ENCODE measurements at places on chromosomes 16 and 17. TPM values are rescaled to one million over a fixed set of nuclear protein-coding genes. Genes with fewer than 3 reads are reported as not detected.

GRCh38 chr16:3987231-3987630 is 106.7 kb upstream of the CREBBP start:
- DNase-seq, result no peak

DNA sequence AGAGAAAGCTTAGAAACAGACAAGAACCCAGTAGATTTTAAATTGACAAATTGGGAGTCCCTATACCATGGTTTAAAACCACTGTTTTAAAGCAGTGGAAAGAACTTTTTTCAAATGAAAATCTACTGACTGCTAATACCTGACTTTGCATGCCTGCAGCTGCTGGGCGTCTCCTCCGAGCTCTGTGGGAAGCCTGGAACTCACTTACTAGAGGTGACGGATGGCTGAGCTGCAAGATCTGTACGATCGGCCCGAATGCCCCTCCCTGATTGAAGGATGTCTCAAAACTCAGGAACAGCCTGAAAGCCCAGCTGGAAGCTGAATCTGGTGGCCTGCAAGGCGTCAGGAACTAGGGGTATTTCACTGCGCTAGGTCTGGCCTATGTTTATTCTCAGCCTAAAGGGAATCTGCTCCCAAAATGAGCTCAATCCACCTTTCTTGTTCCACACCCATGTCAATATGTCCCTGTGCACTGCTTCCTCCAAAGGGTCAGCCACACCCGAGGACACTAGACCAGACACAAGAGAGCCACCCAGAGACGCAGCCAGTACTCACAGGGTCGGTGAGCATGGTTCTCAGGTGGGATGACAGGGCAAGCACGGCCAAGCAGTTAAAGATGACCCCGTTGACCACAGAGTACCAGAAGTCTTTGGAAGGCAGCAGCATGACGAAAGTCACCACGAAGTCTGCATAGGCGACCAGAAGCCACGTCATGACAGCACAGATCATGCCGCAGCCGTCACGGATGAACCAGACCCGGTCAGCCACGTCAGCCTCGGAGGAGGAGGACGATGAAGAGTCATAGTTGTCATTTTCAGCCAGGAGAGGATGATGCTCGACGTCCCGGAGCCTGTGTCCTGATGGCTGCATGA is 21.4 kb downstream of the ZDHHC7 start:
- DNase-seq, result no peak

- DNase-seq, result no peak
These were observed 599.1 kb upstream of the SOX9 start for GRCh38 chr17:71521724-71522123.

DNA sequence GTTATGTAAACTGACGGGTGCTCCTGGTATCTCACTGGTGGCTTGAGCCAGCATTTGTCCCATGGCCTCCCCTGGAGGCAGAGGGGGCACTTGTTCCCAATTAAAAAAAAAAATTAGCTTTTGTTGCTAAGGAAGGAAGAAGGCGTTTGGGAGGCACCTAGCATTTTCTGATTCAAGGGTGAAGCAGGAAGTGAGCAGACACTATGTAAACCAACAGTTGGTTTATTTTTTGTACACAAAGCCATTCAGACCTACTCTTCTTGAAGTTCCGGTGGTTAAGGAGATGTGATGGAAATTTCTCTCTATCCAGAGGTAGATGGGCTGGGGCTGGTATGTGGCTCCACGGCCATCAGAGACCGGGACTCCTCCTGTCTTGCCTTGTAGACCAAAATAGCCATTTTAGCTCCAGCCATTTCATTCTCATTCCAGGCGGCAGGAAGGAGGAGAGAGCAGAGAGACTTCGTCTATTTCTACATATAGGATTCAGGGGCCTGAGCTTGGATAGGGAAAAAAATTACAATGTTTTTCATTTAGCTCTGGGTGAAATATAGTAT is 103.0 kb downstream of the SNX29 start:
- no peak for DNase-seq

DNA sequence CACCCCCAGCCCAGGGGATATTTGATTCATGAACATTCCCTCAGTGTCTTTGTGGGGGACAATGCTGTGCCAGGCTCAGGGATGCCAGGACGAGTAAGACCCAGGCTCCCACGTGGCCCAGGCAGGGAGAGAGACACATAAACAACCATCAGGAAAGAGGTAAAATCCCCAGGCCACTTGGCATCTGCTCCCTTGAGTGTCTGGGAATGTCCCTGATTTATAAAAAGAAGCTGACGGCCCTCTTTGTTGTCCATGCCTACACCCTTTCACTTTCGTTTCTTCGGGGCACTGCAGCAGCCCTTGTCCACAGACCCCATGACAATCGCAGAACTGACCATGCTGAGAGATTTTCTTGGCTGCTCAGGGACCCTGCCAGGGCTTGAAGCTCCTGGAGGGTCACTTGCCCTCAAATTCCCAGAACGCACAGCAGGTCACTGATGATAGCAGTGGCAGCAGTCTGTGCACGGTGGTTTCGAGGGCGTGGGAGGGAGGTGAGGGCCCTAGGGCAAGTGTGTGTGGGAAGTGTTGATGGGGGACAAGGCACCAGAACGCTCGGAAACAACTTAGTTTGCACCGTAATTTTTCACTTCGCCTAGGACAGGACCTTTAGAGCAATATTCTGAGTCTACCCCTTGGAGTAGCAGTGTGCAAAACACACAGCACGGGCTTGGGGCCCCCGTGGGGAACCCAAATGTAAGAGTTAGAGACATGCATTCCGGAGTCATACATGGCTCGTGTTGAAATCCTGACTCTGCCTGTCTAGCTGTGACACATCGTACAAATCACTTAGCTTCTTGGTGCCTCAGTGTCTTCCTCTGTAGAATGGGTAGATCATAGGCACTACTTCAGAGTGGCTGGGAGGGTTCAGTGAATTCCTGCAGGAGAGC is 4.7 kb downstream of the NOD2 start:
- no peak for DNase-seq

GRCh38 chr17:60154616-60155426 is 5.0 kb downstream of the CA4 start:
- no peak for DNase-seq

RGS11 gene
- total RNA-seq, result 6.5 TPM

TAT gene
- total RNA-seq, result not detected
